Activated T-cell treated with anti-CD3 and anti-CD28 coated beads, Interleukin-2, amount 50 U/mL, for 4 hours (primary cell): ENCODE measurements at places on chromosomes 2 and 18. TPM values are rescaled to one million over a fixed set of nuclear protein-coding genes. Genes with fewer than 3 reads are reported as not detected.
A peak's percentile ranks its signal among the peaks of the same experiment; 100 is the strongest.

Gene RPL31
- total RNA-seq, result 1,558 TPM

- DNase-seq, result no peak
These were observed 54.8 kb upstream of the PTPRM start for GRCh38 chr18:7512348-7512747.

Gene ORC4
- total RNA-seq, result 29.3 TPM

DNA sequence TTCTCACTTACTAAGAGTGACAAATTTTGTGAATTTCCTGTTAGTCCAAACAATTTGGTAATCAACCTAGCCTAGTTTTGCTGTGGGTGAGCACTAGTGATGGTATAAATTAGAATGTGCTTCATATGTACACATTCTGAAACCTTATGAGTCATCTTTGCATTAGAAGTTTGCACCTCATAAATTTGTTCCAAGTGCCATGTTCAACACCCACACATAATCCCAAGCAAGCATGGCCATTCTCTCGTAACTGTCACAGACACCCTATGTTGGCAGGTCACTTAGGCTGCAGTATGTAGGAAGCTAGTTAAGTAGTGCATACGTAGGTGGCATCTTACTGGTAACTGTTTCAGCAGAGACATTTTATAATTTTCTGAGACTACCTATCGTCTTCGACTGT, 46.9 kb downstream of the NAB1 start:
- DNase-seq, result no peak

- DNase-seq, result peak; percentile 64
These were observed 655 bp downstream of the ACTR3 start for GRCh38 chr2:113890253-113891235.
